ENCODE measurements at places on chromosomes 5 and 9.
A peak's percentile ranks its signal among the peaks of the same experiment; 100 is the strongest.

GRCh38 chr5:159310511-159310910 is 19.8 kb downstream of the IL12B start:
- peak; percentile 34 for DNase-seq

- DNase-seq, result no peak
Observed at GRCh38 chr5:52831786-52832511, 44.2 kb downstream of the ITGA1 start.

DNA sequence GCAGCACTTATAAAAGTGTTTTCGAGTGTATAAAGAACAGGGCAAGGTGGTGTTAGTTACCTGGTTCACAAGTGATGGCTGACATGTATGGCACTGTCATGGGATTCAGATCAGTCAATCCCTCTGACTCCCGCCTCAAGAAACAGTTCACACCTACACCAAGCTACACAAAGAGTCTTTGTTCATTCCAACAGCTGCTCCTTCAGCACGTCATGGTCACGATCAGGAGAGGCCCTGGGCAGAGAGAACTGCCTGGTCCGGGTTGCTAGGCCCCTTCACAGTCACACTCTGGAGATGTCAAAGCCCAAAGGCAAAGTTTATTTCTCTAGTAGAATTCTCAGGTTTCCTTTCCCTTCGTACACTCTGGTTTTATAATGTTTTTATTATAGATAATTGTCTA is 426.7 kb downstream of the ZSWIM6 start:
- DNase-seq, result no peak

GRCh38 chr9:96122751-96123150 is 179.2 kb downstream of the HSD17B3 start:
- no peak for DNase-seq

DNA sequence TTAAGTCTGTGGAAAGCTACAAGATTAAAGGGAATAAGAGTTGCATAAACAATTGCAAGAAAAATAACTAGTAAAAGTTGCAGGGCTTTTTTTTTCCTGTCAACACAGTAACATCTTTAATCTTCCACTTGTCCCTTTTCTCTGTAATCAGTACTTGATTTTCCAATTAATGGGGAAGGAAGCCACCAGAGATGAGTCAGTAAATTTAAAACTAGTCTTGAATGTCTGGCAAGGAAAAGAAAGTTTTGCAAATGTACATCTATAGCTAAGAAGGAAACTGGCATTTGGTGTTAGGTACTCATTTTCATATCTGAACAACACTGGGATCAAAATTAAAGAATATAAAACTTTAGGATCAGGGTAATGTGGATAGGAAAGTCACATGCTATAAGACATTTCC is 17.1 kb downstream of the DAP start:
- no peak for DNase-seq
